ENCODE measurements at places on chromosomes 1 and 21.

- DNase-seq = no peak
These were observed 9.8 kb upstream of the F5 start for GRCh38 chr1:169595764-169596711.

GRCh38 chr1:218344814-218345672 is at the start of gene TGFB2:
TGFB2 (plus strand) TSS chr1:218345336; CDS start chr1:218346702, 1,366 bp downstream.
- DNase-seq = peak; percentile 26

GRCh38 chr1:59261537-59261936 is 35.4 kb upstream of the FGGY start:
- no peak for DNase-seq

DNA sequence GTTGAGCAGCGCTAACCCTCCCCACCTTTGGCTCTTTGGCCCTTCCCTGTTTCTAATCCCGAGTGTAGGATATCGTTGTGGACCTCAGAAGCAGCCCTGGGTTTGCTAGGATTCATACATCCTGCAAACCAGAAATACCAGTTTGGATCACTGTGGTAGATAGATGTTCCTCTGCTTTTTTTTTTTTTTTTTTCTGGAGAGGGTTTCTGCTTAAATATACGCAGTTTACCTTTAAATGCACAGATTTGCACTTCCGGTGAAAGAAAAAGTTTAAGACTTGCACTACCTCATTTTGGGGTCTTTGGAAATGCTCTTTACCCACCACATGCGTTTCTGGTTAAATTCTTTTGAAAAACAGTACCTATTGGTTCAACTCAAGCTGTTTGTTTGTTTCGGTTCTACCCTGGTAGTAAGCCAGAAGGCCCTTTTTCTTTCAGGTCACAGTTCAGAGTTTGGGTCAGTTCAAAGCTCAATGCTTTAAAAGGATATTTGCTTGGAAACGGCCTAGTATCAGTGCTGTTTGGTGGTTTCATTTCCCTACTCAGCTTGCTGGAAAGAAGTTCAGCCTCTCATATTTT is 908 bp downstream of the DDI2 start:
- no peak for DNase-seq

DNA sequence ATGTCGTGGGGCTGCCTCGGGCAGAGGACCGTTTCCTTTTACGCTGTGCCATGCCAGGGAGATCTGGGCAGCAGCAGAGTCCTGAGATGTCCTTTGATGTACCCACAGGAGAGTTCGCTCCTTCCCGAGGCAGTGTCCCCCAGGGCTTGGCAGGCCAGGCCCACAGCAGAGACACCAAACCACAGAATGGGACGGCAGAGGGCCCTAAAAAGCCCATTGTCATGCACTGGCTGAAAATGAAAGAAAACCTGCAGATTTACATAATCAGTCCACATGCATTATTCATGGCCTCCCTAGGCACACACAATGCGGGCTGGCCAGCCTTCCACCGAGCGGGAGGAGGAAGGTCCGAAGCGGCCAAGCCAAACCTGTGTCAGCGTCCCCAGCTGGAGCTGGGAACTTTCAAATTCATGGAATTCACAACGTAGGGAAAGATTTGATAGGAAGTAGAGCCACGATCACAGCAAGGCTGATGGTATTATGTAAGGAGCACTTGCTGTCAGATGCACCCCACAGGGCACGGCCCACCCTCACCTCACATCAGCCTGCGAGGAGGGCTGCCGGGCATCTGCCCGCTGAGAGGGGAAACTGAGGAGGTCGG is 25.3 kb upstream of the EFHD2 start:
- DNase-seq = no peak

DNA sequence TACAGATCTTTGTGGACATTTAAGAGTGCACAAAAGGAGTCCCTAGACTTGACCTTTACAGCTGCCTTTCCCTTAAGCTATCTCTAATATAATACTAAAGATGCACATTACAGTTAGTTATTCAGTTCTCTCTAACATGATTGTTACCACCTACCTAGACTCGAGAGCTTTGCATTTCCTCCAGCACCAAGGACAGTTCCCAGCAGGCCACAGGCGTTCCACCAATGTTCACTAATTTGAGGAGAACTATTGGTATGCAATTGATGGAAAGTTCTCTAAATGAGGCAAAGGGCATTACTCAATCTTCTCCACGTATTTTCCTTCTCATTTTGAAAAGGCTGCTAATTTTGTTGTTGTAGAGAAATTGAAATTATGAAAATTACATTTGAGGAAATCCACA is 5.4 kb upstream of the NTNG1 start:
- no peak for DNase-seq

GRCh38 chr21:37446552-37446951 is 80.0 kb downstream of the DYRK1A start:
- DNase-seq = no peak

DNA sequence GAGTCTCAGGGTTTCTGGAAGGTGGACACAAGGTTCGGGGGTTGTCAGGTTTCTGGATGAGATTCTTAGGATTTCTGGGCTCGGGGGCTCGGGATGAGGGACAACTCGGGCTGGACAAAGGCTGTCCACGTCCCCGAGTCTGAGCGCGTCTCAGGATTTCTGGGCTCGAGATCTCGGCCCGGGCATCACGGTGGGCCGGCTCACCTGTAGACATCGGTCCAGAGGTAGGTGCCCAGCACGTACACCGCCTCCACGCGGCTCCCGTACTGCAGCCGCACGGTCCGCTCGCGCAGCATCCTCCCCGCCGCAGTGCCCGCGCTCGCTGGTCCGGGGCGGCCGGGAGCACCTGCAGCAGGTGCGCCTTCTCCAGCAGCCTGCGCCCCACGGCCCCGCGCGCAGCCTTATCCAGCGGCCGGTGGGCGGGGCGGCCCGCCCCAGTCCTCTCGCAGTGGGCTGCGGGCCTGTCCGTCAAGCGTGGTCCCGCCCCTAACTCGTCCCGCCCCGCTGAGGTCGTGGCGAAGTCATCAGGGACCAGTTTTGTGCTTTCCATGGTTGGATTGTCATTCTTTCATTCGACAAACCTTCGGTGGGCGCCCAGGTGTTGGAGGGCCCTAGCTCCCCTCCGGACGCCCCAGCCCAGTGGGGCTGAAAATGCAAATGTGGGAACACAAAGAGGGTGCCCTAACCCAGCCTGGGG is at the start of gene PADI2:
Gene PADI2 (minus strand): TSS at position 376 of the 697 bp plus-strand sequence. CDS start 80 bp downstream, at position 296.
- DNase-seq = peak; percentile 68

DNA sequence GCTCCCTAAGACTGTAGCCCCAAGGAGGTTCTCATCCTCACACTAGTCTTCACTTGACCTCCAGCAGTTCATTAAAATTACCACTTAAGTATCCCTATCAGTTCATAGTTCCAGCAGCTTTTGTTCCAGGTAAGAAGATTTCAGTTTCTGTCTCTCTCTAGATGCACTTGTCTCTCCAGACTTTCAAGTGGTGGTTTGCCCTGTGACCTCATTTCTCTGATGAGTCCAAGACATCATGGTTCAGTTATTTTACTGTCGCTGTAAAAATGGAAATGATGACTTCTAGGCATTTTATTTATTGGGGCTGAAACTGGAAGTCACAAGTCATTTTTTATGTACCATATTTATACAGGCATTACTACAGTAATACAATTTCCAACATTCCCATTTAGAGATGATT is 17.9 kb upstream of the RGS18 start:
- DNase-seq = no peak

- DNase-seq = no peak
These were observed 258.7 kb downstream of the AGBL4 start for GRCh38 chr1:49765034-49765433.

DNA sequence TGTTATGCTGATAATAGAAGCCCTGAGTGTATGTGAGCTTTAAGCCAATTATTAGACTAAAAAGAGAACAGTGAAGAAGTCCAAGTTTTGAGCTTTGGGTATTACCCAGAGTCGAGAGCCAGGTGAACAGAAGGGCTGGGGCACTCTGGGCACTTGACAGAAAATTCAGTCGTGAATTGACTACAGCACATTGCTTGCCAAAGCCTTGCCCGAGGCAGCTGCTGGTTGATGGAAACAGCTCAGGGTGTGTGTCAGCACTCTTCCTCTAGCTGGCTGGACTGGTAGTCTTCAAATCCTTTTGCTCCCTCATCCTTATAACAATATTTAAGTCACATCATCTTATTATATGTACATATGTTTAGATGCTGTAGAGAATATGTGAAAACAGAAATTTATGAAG is 21.3 kb downstream of the PDE4B start:
- DNase-seq = no peak

DNA sequence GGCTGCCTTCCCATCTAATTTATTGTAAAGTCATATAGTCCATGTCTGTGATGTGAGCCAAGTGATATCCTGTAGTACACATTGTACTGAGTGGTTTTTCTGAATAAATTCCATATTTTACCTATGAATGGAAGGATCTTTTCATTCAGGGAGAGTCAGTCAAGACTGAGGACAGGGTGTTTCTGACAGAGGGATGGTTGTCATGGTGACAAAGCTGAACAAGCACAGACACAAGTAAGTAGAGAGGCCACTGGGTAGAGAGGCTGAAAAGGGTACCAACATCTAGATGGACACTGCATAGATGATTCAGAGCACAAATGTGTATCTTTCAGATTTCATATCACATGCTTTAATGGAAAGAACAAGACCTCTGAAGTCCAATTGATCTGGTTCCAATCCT is 22.6 kb upstream of the IL20 start:
- DNase-seq = no peak

- DNase-seq = no peak
These were observed 446.9 kb downstream of the NEGR1 start for GRCh38 chr1:71835442-71835813.

DNA sequence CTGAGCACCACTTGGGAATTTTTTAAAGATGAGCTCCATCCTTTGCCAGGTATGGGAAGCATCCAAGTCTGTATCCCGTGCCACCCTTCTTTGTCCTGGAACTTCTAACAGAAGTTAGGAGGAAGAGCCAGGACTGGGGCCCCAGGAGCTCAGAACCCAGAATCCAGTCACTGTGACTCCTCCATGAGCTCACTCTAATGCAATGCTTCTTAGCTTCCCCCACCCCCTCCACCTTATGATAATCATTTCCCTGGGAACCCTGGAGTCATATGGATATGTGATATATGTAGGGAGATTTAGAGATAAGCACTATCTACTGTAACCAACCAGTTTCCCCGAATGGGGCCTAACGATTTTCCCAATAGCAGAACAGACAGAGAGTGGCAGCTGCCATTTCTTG is 758 bp upstream of the SPRR5 start:
- no peak for DNase-seq

DNA sequence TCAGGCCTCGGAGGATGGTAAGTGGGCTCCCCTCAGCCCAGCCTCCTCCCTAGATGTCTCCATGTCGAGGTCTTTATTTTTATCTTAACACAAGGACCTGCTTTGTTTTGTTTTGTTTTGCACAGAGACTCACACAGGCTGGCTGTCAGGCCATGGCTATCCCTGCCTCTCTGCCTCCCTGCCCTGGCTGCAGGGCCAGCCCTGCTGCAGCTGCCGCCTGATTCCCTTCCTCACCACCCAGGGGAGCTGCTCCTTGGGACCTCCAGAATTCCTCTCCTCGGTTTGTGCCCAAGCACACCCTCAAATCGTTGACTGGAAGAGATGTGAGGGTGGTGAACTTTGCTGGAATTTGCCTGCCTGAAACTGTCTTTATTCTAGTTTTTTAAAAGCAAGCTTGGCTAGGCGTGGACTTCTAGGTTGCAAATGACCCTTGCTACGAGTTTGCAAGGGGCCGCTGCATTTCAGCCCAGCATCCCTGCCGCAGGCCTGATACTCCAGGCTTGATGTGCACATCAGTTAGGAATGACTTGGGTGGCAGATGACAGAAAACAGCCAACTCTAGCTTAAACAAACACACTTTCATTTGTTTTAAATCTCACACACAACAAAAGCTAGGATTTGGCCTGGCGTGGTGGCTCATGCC is 37.1 kb downstream of the WNT9A start:
- no peak for DNase-seq

DNA sequence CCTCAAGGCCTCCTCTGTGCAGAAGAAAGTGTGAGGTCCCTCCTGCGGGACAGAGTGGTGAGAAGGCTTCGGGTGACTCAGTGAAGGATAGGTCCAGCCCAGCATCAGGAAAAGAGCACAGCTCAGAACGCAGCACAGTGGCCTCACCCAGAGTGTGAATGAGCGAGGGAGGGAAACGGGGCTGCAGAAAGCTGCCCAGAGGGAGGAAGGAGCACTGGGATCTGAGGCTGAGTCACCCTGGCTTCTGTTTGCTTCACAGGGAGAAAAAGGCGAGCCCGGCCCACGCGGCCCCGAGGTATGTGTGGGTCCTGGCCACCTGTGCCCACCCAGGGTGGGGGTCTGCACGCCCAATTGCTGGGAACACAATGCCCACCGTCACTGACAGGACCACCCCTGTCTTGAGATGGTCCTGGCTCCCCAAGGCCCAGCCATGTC is 24.3 kb downstream of the COL6A2 start:
- no peak for DNase-seq

- DNase-seq = no peak
These were observed 65.7 kb downstream of the SDC3 start for GRCh38 chr1:30842697-30843354.

DNA sequence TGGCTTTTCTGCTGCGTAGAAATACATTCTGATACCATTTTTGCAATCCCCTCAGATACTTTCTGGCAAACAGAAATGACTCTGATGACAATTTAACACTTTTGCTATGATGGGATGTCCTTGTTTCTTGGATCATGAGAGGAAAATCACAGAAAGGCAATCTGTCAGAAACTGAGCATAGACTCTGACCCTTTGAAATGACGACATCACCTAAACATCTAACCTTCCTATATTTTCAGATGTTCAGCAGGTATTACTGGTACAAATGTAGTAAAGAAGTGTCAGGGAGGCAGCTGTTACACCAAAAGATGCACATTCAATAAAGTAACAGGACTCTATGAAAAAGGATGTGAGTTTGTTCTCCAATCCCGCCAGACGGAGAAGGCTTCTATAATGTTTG is 13.2 kb downstream of the CLCA1 start:
- no peak for DNase-seq

- DNase-seq = no peak
These were observed 69.1 kb downstream of the BCAR3 start for GRCh38 chr1:93612510-93612909.

DNA sequence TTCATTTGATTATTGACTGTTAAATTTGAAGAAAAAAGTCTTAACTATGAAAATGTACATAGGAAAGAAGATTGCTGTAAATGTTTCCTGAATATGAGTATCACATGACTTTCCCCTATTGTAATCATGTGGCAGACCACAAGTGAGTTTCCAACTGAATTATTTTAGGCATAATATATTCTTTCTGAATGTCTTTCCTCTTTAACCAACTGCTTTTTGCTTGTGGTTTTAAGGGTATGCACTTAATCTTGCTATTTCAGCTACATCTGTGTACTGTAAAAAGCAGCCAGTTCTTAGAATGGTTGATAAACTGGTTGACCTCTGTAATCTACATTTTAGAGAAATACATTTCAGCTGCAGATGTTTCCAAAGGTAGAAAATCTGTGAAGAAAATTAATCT is 400.7 kb downstream of the NEGR1 start:
- no peak for DNase-seq

- no peak for DNase-seq
These were observed 475.2 kb upstream of the USP24 start for GRCh38 chr1:55690366-55690765.

DNA sequence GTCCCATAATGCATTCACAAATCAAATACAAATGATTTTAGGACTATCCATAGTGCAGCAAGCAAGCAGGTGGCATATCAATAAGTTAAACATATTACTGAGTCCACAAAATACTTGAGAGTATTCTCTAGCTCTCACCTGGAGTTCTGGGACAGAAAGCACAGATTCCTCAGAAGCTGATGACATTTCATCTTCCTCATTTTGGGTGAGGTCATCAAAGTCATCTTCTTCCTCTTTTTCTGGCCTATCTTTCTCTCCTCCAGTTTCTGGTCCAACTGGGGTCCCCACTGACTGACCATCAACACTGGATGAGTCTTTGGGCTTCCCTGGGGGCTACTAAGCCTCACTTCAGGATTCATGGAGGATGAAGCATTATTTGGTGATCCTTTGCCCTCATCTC is 38.9 kb downstream of the YY1AP1 start:
- DNase-seq = no peak

Data from activated naive CD4-positive, alpha-beta T cell treated with anti-CD3 and anti-CD28 coated beads, Interleukin-2, amount 50 U/mL, for 16 hours (primary cell).